A673 (cell line): ENCODE measurements at places on chromosomes 5 and 9.

DNA sequence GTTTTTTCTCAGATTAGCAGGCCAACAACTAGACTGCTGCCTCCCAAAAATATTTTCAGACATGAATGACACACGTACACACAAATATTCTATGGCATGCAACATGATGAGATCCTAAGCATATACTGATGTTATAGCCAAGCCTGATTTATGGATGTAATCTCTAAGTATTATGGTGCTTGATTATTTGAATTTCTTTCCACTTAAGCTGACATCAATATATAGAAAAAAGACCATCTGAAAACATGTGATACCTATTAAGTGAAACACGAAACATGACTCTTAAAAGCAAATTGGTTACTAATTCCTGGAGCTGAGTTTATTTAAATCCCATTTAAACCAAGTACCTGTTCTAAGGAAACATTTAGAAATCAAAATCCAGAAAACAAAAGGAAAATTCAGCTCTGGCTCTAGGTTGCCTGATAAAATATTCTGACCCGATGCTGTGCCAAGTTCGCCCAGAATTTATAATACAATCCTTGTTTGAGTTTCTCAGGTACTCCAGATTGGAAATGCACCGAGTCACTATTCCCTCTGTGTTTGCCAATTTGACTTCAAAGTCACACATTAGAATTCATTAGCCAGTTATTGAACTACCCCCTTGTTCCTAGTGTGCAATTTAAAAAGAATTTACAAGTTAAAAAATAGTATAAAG lies 548.6 kb downstream of the CSNK1G3 start:
- no peak for DNase-seq

DNA sequence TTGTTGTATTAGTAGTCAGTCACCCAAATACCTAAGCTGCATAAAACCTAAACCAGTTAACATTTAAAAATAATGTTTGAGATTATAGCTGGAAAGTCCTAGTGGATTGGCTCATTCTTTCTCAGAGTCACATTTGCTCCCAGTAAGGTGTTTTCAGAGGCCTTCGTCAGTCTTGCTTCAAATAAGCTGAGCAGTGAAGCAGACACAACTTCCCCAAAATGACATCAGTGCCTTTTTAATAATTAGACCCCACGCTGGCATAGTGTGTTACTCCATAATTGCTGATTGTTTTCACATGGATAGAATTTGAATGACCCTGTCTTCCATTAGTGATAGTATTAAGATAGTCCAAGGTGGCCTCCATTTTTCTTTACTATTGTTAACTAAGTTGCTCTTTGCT lies 245.8 kb downstream of the PJA2 start:
- DNase-seq, result no peak

DNA sequence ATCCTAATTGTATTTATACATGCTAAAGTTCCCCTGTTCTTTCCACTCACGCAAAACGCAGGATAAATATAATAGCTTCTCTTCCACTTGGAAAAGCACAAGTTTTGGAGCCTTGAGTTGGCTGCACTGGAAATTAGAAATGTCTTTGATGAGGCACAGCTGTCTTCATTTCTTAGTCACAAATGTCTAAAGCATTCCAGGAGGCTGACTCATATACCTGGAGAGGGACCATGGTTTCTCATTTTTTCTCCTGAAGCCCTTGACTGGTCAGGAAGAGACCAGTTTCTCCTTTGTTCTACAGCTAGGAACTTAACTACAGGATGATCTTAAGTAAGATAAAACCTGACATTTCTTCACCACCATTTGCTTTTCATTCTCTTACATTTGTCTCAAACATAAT lies 16.2 kb downstream of the MTX3 start:
- peak; percentile 10 for DNase-seq

- no peak for DNase-seq
These were observed 24.2 kb upstream of the TMEM171 start for GRCh38 chr5:73096239-73096575.

DNA sequence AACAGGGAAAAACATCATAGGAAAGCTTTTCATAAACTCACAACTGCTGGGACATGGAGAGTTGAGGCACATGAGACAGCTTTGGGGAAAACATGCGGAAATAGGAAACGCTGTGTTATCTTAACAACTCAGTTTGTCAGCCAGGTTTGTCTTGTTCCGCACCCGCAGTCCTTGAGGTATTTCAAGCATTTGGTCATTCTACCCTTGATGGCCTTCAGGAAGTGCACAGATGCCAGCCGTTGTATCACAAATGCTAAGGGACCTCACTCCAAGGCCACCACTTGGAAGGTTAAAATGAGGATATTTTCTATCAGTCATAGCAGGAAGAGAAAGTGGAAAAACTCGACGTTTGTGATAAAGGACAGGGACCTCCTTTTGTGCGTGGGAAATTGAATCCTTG lies 83.8 kb downstream of the TRIO start:
- DNase-seq, result no peak

GRCh38 chr5:93378073-93378472 lies 202.9 kb downstream of the NR2F1-AS1 start:
- no peak for DNase-seq

DNA sequence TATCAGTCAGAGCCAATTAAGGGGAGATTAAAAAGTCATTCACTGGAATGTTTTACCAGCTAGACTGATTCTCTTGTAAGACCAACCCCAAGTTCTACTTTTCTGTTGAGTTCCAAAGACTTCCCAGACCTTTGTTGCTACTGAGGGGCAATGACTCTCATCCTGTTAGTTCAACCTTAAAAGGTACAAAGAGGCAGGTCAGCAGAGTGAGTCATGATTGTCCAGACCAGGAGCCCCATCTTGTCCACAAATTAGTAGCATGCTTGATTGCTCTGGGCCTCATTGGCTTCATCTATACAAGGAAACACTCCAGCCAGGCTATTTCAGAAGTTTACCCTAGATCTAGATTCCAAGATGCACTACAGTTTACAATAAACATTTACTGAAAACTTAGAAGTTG lies 79.9 kb upstream of the IL7R start:
- no peak for DNase-seq

DNA sequence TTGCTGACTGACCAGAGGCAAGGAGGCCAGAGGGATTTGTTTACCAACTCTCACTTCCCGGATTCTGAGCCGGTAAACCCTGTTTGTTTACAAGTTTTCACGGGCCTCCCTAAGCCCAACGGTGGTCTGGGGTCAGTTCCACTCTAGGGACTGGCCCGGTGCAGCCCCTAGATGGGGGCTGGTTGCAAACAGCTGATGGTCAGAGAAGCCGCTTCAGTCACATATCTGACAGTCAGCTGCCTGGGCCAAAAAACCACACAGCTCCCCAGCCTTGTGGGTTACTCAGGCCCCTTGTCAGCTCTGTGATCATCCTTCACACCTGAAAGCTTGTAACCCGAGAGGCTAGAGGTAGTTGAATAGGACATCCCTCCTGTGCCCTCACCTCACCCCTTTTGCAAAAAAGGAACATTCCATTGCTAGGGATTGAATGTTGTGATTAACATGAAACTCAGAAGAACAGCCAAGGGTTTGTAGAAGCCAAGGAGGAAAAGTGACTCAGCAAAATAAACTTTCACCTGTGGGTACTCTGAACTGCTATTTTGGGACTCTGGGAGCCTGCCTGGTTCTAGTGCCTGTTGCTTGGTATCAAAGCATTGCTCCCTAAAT lies 40.4 kb downstream of the SAR1B start:
- DNase-seq, result no peak

- DNase-seq, result no peak
These were observed 39.4 kb downstream of the ZSWIM6 start for GRCh38 chr5:61371474-61371873.

- no peak for DNase-seq
These were observed 83.0 kb downstream of the SEC61B start for GRCh38 chr9:99305124-99305523.

DNA sequence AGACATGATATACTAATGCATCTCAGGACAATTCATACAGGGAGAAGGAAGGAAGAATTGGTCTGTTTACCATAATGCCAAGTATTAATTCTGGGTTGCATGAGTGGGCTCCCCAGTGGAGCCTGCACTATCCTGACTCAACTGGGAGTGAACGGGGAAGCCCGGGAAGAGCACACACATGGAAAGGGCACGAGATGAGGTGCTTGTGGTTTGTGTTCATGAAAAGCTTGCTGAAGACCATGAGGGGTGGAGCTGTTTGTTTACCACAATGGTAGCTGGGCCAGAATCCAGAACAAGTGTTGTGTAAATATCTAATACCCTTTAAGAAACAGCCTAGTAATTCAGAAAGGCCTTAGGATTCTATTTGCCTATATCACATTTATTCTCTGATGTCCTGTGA lies 44.6 kb downstream of the POC5 start:
- DNase-seq, result no peak

- DNase-seq, result no peak
These were observed 796 bp upstream of the TPRN start for GRCh38 chr9:137201205-137201868.

DNA sequence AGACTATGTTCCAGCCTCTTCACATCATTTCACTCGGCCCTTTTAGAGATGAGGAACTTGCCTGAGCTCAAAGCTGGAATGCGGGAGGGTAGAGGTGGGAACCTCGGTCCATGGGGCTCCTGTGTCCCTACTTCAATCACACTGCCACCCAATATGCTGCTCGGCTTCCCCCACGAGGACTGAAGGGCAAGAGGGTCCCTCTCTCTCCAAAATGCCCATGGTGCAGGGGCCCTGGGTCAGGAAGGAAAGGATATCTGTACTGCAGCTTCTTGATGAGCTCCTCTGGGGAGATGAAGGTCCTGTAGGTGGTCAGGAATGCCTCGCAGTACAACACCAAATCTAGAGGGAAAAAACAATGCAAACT lies 46.5 kb downstream of the PRRT1B start:
- DNase-seq, result no peak

DNA sequence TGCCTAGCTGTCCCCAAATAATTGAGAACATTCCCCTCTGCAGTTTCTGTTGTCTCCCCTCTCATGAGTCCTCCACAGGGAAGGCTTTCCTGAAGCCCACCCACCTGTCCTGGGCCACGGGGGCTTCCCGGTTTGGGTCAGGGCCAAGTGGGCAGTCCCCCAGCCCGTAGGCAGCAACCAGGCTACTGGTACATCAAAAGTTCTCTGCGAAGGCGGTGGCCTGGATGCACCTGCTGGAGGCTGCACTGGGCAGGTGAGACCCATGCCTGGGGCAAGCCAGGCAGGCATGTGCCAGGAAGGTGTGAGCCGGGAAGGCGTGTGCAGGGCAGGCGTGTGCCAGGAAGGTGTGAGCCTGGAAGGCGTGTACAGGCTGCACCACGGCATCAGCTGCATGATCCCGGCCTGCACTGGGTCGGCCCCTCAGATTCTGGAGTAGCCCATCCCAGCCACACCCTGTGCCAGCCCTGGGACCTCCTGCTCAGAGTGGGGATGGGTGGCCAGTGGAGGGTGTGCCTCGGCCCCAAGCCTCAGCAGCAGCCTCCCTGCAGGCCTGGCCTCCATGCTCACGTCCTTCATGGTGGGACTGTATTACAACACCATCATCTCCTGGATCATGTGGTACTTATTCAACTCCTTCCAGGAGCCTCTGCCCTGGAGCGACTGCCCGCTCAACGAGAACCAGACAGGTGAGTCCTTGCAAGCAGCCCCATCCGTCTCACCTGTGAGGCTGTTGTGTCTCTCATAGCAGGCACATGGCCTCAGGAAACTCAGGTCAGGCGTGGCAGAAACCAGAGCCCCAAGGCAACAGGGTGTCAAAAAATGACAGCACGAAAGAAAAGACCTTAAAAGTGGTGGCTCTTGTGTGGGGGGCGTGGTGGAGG lies 8.7 kb downstream of the SLC6A19 start:
- no peak for DNase-seq

- no peak for DNase-seq
These were observed 28.9 kb downstream of the TMEM167A start for GRCh38 chr5:83048277-83048676.

- DNase-seq, result no peak
These were observed 113.5 kb downstream of the CAAP1 start for GRCh38 chr9:26779062-26779461.

- DNase-seq, result no peak
These were observed 23.0 kb downstream of the RNF145 start for GRCh38 chr5:159186319-159186718.

DNA sequence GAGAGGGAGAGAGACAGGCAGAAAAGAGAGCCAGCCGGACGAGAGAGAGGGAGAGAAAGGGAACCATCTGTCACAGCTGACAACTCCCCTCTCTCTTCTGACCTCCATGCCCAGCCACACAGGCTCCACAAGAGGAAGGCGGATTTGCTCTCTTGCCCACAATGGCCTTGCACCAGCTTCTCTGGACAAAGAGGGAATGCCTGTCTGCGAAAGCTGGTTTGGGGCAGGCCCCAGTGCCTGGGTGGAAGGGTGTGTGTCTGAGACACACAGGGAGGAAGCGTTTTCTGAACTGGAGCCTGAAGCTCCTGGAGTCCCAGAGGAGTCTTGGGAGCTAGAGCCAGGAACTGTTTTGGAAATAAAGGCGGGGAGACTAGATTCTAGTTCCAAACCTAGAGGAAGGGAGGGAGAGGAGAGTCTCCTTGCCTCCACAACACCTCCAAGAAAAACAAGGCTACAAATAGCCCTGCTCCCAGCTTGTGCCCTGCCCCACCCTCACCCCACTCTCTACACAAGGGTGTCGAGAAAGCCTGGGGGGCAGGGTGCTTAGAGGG lies 12.5 kb downstream of the C1QTNF2 start:
- no peak for DNase-seq

DNA sequence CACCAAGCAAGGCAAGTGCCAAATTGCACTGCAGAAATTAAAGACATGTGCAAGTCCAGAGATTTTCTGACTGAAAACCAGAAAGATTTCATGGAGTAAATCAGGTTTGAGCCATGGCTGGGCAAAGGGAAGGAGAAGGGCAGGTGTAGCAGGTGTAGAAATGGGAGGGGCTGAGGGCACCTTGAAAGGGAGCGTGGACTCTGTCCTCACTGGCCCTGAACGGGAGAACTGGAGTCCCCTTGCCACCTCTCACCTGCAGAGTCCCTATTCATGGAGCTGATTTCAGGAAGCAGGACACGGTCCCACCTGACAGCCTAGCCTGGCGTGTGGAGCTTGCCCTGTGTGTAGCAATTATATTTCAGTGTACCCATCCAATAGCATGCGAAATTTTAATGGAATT lies 46.3 kb downstream of the UBE2QL1 start:
- DNase-seq, result no peak

DNA sequence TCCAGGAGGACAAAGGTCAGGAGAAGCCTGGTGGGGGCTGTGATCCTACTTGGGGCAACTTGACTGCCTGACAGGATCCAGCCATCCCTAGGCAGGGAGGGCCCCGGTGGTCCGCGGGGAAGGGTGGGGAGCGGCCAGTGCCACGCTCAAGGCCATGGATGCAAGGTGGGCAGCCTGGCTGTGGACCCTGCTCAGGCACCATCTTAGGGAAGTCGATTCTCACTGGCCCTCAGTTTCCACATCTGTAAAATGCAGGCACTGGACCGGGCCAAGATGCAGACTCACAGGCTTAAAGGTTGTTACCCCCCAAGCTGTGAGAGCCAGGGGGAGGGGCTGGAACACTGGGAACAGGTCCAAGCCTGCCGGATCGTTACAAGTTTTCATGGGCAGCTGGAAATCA lies 8.7 kb upstream of the DOLPP1 start:
- no peak for DNase-seq

DNA sequence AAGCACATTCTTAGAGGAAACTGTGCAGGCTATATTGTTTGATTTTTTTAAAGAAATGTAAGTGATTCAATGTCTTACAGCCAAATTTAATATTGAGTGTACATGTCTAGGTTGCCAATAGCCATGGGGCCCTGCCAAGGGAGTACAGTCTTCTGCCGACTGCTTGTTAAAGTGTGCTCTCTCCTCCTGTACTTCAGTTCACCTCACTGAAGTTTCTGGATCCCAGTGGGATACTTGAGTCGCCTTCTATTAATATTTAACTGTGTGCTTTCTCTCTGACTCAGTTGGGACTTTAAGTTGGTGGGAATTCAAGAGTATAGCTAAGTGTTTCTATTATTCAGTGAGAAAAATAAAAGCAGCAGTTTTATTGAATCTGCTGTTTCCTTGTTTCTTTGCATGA lies 44.5 kb upstream of the C5orf47 start:
- no peak for DNase-seq
